T-helper 2 cell (primary cell): ENCODE measurements at places on chromosomes 13 and 19.

- DNase-seq: no peak
Observed at GRCh38 chr19:8196271-8196927, 12.8 kb upstream of the CERS4 start.

DNA sequence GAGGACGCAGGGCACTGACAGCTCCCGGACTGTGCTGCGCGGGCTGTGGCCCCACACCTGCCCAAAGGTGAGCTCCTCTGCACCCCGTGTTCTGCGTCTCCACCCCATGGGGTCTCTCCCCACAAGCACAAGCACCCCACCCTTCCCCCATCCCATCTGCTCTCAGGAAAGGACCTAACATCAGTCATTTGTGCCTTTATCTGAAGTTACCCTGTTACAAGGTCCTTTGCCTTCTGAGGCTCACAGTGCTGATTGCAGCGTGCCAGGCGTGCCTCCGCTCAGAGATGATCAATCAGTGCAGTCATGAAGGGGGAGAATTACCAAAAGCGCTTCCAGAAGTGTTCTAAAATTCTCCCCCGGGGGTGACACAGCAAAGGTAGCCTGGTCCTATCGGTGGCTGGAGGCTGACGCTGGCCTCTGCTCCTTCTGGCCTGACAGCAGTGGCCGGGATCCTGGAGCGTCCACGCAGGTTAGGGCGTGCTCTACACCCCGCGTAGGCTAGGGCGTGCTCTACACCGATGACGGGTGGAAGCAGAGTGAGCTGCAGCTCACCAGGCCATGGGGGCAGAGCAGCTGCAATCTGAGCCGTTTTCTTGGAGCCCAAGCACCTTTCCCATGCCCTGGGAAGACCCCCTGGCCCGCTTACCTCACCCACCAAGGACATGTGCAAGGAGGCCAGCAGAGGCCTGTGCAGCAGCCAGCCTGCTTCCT, 84.7 kb upstream of the TM9SF2 start:
- no peak for DNase-seq

- no peak for DNase-seq
Observed at GRCh38 chr13:104256701-104257100, 1190.5 kb upstream of the SLC10A2 start.

DNA sequence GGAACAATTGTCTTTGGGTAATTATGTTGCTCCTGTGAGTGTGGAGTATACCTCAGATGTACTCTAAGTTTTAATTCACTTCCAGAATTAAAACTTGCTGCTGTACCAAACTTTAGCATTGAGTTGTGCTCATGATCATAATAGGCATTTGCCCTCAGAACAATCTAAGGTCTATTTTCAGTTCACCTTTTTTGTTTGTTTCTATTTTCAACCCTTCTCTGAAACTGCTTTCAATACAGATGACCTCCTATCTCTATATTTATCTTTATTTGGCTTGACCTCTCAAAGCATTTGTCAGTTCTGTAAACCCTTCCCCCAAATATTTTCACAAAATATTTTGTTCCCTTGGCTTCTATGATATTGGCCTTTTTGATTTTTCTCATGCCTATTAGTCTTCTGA, 873.0 kb downstream of the OLFM4 start:
- DNase-seq: no peak
